ENCODE measurements at places on chromosomes 11 and 22. TPM values are rescaled to one million over a fixed set of nuclear protein-coding genes. Genes with fewer than 3 reads are reported as not detected.

Gene NPTXR
- polyA plus RNA-seq, result 15.1 TPM

Gene FGF19
- polyA plus RNA-seq, result not detected

Gene SYT12
- polyA plus RNA-seq, result 0.20 TPM

Gene ARHGAP8
- polyA plus RNA-seq, result 1.6 TPM

Gene ILK
- polyA plus RNA-seq, result 578 TPM

Gene ZDHHC8
- 38.8 TPM for polyA plus RNA-seq

Gene RFPL2
- not detected for polyA plus RNA-seq

Gene MRGPRF
- polyA plus RNA-seq, result 151 TPM

Gene TSPAN32
- polyA plus RNA-seq, result 1.7 TPM

Gene PATE2
- not detected for polyA plus RNA-seq

Gene SYCE3
- polyA plus RNA-seq, result not detected

Gene PDGFB
- polyA plus RNA-seq, result 12.3 TPM

Gene BIK
- polyA plus RNA-seq, result 0.79 TPM

Gene MUC6
- not detected for polyA plus RNA-seq

Gene NCAM1
- 79.1 TPM for polyA plus RNA-seq

Gene EIF3D
- polyA plus RNA-seq, result 190 TPM

Gene CD3D
- polyA plus RNA-seq, result 5.6 TPM

Gene C11orf68
- polyA plus RNA-seq, result 65.9 TPM

Gene ABCC8
- 0.39 TPM for polyA plus RNA-seq

Gene MS4A12
- polyA plus RNA-seq, result not detected

Gene UVRAG
- 16.4 TPM for polyA plus RNA-seq

Gene CECR2
- 0.51 TPM for polyA plus RNA-seq

Gene IL18
- polyA plus RNA-seq, result 8.3 TPM

Gene TNRC6B
- 4.7 TPM for polyA plus RNA-seq

Gene WNT11
- polyA plus RNA-seq, result 18.9 TPM

Gene ACCSL
- not detected for polyA plus RNA-seq
